Activated CD8-positive, alpha-beta memory T cell treated with anti-CD3 and anti-CD28 coated beads for 4 hours (primary cell): ENCODE measurements at places on chromosomes 16 and 17.

DNA sequence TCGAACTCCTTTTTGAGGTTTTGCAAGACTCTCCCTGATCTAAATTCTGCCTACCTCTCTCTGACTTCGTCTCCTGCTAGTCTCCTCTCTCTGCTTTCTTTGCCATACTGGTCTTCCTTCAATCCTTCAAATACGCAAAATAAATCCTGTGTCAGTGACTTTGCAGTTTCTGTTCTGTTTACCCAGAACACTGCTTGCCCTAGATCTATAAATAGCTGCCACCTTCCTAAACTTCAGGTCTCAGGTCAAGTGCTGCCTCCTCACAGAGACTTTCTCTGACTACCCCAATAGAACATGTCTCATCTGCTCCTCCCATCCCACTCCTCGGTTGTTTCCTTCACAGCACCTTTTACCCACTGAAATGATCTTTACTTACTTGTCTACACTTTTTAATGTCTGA lies 78.9 kb downstream of the TRIM37 start:
- no peak for DNase-seq

- no peak for DNase-seq
Observed at GRCh38 chr17:4163951-4164350, 21.0 kb downstream of the CYB5D2 start.

DNA sequence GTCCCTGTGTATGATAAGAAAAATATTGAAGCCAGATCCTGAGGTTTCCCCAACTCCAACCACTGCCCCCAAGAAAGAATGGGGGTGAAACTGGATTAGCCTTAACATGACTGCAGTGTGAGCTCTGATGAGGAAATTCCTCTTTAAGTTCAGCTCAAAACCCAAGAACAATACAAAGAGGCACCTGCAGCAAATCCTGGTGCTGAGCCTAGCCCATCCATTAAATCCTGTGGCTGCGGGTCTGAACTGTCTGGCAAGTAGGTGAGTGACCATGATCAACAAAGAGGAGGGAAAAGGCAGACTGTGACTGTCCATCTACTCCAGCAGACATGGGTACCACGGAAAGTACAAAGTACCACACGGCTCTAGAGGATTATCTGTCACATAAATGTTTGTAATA lies 64.2 kb downstream of the CREBBP start:
- no peak for DNase-seq

- no peak for DNase-seq
Observed at GRCh38 chr17:70378076-70378475, 208.7 kb downstream of the KCNJ2 start.

DNA sequence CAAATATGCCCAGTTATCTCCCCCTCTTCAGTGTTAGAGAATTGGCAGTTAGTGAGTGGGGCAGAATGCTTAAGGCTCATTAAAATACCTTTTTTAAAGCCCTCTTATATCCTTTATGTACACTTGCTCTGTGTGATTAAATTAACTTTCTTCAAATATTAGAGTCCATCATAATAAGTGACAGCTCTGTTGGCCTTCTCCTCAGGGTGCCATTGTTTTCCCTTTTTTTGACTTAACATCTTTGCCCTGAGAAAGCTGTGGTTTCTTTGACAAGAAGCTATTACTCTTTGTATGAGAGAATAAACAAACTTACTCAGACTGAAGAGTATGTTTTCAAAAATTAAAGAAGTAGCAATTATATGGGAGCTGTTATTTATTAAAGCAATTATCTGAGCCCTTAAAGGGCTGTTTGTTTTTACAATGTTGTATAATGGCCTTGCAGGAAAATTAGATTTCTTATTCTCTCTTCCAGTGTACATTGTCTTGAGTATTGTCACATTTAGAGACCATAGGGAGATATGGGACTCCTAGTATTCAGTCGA lies 13.4 kb downstream of the RBBP6 start:
- DNase-seq = no peak

- DNase-seq = no peak
Observed at GRCh38 chr16:20944861-20945574, 44.4 kb downstream of the LYRM1 start.

DNA sequence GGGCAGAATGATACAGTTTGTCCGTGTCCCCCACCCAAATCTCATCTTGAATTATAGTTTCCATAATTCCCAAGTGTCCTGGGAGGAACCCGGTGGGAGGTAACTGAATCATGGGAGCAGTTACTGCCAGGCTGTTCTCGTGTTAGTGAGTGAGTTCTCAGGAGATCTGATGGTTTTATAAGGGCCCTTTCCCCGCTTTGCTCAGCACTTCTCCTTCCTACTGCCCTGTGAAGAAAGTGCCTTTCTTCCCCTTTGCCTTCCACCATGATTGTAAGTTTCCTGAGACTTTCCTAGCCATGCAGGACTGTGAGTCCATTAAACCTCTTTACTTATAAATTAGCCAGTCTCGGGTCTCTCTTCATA lies 28.9 kb upstream of the SEC14L1 start:
- DNase-seq = no peak
